ENCODE measurements at places on chromosomes 2 and 18. TPM values are rescaled to one million over a fixed set of nuclear protein-coding genes. Genes with fewer than 3 reads are reported as not detected.

GRCh38 chr2:176317199-176317598 lies 48.0 kb downstream of the MTX2 start:
- no peak overlapping the region for H3K27ac ChIP-seq
- no peak for DNase-seq
- no peak overlapping the region for H3K4me3 ChIP-seq
- no peaks in the 10 kb centered on the region for H3K4me1 ChIP-seq
- H3K36me3 ChIP-seq: peaks cover 8% of the 10 kb centered on the region

DNA sequence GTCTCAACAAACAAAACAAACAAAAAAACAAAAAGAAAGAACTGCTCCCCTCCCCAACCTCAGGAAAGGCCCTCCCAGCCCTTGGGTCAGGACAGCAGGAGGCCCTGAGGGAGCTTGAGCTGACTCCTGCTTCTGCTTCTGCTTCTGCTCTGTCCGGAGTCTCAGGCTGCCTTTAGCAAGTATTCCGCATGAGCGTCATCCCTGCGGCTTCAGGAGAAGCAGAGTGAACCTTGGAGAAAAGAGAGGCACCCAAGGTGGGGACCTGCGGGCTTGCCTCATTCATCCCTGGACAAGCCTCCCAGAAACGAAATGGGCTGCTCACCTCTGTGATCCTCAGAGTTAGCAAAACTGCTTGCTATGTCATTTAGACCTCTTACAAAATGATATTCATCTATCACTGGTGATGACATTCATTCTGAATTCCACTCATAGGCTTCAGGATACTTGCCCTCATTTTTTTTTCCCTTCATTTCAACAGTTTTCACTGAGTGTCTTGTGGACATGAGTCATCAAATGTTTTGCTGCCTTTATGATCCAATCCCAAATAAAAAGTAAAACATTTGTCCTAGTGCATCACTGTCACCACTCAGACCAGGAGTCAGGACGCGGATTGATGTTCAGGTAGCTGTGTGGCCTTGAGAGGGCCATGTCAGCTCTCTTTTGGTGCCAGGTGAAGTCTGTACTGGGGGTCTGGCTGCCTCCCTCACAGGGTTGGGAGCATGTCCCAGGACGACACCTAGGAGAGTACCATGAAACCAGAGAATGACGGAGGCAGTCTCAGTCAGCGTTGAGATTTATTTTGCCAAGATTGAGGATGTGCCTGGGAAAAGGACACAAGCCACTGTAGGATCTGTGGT lies 51.7 kb downstream of the IMPA2 start:
- no peak overlapping the region for H3K27ac ChIP-seq
- H3K4me1 ChIP-seq: no peaks in the 10 kb centered on the region
- peaks cover 3% of the 10 kb centered on the region for H3K36me3 ChIP-seq
- H3K4me3 ChIP-seq: no peak overlapping the region
- DNase-seq: no peak

- no peaks in the 10 kb centered on the region for H3K27me3 ChIP-seq
- DNase-seq: no peak
- no peak overlapping the region for H3K27ac ChIP-seq
- no peaks in the 10 kb centered on the region for H3K4me1 ChIP-seq
Measured at GRCh38 chr2:41040782-41041520, 589.1 kb upstream of the SLC8A1 start.

- peaks cover 4% of the 10 kb centered on the region for H3K36me3 ChIP-seq
- peaks cover 72% of the 10 kb centered on the region for H3K4me1 ChIP-seq
- H3K27ac ChIP-seq: peak overlapping the region; percentile 100
Measured at GRCh38 chr2:96164459-96165184, 19.4 kb upstream of the DUSP2 start.

RIF1 gene
- 59.2 TPM for total RNA-seq

DNA sequence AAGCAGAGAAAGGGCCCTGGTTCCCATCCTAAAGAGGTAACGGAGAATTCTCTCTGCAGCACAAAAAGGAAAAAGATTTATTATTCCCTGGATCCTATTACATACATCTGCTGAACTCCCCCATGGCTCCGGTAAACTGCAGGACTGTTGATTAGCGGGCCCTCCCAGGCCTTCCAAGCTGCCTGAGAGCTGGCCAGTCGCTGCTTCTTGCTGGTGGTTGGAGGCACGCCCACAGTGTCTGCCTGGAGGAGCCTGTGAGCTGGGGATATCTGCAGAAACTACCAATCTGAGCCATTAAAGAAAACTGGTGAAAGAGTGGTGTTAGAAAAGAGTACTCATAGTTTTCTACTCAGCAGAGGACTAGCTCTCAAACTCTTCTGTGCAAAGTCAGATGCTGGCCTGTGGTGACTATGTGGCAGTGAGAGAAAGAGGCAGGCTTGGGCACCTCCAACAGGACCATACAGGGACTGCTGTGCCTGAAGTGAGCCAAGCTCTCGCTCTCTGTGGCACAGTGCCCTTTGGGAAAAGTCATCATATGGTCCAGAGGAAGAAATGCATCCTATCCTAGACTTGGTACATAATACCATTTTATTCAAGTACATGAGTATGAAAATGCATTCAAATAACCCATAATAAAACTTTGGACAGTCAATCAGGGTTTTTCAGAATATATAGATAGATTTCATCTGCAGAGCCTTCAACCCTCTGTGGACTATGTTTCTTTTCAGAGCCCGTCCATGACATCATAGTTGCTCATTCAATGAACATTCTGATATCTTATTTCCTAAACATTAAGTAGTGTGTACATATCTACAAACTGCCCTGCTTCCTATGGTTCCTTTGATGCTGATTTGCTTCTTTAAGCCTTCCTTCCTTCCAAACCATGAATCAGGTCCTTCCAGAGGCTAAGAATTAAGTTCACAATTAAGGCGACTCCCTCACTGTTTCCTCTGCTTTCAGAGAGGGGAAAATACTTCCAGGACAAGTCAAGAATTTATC lies 242.0 kb upstream of the LYPD1 start:
- H3K36me3 ChIP-seq: no peaks in the 10 kb centered on the region
- H3K27ac ChIP-seq: no peak overlapping the region
- no peak overlapping the region for H3K4me3 ChIP-seq
- no peaks in the 10 kb centered on the region for H3K27me3 ChIP-seq
- H3K4me1 ChIP-seq: no peaks in the 10 kb centered on the region
- DNase-seq: no peak

- no peak for DNase-seq
- H3K27me3 ChIP-seq: peaks cover 8% of the 10 kb centered on the region
- H3K27ac ChIP-seq: no peak overlapping the region
- no peak overlapping the region for H3K4me3 ChIP-seq
- no peaks in the 10 kb centered on the region for H3K4me1 ChIP-seq
Measured at GRCh38 chr2:217954051-217954450, 48.7 kb downstream of the TNS1 start.

DNA sequence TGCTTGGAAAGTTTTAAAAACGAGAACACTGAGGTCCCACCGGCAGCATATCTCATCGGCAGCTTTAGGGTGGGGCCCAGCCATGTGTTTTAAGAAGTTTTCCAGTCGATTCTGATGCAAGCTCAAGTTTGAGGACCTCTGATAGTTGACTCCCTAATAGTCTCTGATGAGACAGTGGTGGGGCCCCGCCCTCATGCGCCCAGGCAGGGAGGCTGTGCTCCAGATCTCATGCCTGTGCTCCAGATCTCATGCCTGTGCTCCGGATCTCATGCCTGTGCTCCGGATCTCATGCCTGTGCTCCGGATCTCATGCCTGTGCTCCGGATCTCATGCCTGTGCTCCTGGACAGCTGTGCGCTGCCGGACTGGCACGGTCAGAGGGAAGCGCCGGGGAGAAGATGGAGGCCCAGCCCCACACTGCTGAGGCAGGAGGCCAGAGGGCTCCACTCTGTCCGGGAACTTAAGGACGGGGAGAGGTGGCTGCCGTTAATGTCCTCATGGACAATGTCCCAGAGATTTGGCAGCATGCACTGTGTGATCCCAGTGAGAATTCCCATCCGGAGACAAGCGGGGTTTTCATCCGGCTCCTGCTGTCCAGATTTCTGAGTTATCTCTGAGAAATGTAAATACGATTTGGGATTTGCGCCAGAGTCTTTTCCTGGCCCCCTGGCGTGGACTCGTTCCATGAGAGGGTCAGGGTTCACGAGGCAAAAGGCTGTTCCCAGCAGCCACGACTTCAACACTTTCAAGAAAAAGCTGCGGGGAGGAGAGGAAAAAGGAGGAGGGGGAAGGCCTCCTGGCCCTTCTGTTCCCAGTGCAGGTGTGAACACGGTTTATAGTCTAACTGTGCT lies 9.4 kb upstream of the COLEC11 start:
- H3K4me3 ChIP-seq: no peak overlapping the region
- no peak overlapping the region for H3K27ac ChIP-seq
- peaks cover 18% of the 10 kb centered on the region for H3K36me3 ChIP-seq
- no peak for DNase-seq
- no peaks in the 10 kb centered on the region for H3K27me3 ChIP-seq

FTCDNL1 gene
- total RNA-seq: 2.9 TPM

- H3K4me1 ChIP-seq: no peaks in the 10 kb centered on the region
- H3K4me3 ChIP-seq: no peak overlapping the region
- H3K27me3 ChIP-seq: no peaks in the 10 kb centered on the region
- no peaks in the 10 kb centered on the region for H3K36me3 ChIP-seq
- H3K27ac ChIP-seq: no peak overlapping the region
- DNase-seq: no peak
Measured at GRCh38 chr18:46387441-46388131, 269.4 kb downstream of the LOXHD1 start.

GRCh38 chr18:13222856-13223281 lies 4.3 kb downstream of the LDLRAD4 start:
- no peaks in the 10 kb centered on the region for H3K36me3 ChIP-seq
- H3K27ac ChIP-seq: no peak overlapping the region
- H3K4me3 ChIP-seq: no peak overlapping the region
- peaks cover 18% of the 10 kb centered on the region for H3K27me3 ChIP-seq

- peak overlapping the region; percentile 98 for H3K27ac ChIP-seq
- DNase-seq: peak; percentile 92
- peaks cover 2% of the 10 kb centered on the region for H3K36me3 ChIP-seq
- H3K27me3 ChIP-seq: no peaks in the 10 kb centered on the region
Measured at GRCh38 chr2:218286570-218287459, 5.5 kb downstream of the TMBIM1 start.

GRCh38 chr2:51120754-51121280 lies 88.9 kb upstream of the NRXN1 start:
- H3K36me3 ChIP-seq: no peaks in the 10 kb centered on the region
- DNase-seq: no peak
- H3K4me3 ChIP-seq: no peak overlapping the region
- no peaks in the 10 kb centered on the region for H3K4me1 ChIP-seq
- H3K27ac ChIP-seq: no peak overlapping the region
- no peaks in the 10 kb centered on the region for H3K27me3 ChIP-seq

SLC9A4 gene
- total RNA-seq: not detected

GRCh38 chr18:68956650-68957049 lies 158.8 kb downstream of the CCDC102B start:
- no peak for DNase-seq
- no peaks in the 10 kb centered on the region for H3K4me1 ChIP-seq
- H3K36me3 ChIP-seq: no peaks in the 10 kb centered on the region
- H3K27me3 ChIP-seq: peaks cover 1% of the 10 kb centered on the region
- H3K4me3 ChIP-seq: no peak overlapping the region

KIAA2012 gene
- total RNA-seq: not detected

- no peak overlapping the region for H3K27ac ChIP-seq
- no peaks in the 10 kb centered on the region for H3K36me3 ChIP-seq
- peak overlapping the region; percentile 78 for H3K4me3 ChIP-seq
- H3K27me3 ChIP-seq: peaks cover 20% of the 10 kb centered on the region
- peak; percentile 81 for DNase-seq
Measured at GRCh38 chr2:177148477-177149154, 64.0 kb upstream of the HNRNPA3 start.

DNA sequence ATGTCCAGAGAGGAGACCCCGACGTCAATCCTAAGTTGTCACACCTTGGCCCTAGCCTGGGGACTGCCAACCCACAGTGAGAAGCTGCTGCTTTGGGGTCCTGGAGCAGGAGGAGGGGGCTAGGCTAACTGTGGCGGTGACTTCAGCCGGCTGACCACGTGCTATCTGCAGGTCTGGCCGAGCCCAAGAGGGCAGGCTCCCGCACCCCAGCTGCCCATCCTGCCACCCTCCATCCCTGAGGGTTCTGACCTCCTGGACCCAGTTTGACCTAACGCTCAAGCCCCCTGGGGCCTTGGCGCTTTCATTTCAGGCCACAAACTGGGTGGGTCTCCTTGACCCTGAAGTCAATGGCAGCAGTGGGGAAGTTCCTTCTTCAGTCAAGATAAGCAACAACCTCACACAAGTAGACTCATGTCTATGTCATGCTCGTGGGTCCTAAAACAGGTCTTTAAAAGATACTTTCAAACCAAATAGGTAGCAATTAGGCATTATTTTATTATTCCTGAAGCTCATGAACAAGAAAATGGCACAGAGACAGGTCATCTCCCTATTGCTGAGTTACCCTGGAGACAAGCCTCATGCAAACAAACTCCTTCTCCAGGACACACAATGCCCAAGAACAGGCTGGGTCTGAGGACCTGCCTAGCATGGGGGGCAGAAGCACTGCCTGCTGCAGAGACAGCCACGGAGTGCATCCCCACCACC lies 2.3 kb downstream of the HES6 start:
- no peak overlapping the region for H3K27ac ChIP-seq
- no peak for DNase-seq
- H3K4me1 ChIP-seq: peaks cover 7% of the 10 kb centered on the region
- H3K4me3 ChIP-seq: no peak overlapping the region
- no peaks in the 10 kb centered on the region for H3K36me3 ChIP-seq

DNA sequence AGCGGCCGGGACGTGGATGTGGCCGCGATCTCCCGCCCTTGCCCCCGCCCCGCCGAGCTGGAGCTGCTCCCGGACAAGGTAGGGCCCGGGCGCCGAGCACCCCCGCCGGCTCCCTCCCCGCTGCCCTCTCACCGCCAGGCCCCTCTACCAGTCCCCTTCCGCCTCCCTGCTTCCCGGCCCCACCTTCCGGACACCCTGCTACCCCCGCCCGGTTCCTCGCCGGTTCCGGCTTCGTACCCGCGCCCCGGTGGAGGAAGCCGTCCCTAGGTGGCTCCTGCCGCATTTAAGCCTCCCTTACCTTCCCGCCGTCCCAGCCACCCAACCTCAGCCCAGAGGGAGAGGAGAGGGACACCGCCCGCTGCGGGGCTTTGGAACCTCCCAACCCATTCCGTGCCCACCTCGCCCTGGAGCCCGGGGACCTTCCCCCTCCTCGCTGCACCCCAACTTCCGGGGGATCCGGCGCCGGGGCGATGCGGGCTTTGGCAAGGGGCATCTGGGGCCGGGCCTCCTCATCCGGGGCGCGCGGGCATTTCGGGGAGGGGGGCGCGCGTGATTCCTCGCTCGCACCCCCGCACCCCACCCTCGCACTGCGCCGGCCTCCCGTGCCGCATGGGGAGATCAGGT lies 475 bp downstream of the B3GNT2 start:
- H3K4me1 ChIP-seq: peaks cover 36% of the 10 kb centered on the region
- H3K27ac ChIP-seq: peak overlapping the region; percentile 96
- no peaks in the 10 kb centered on the region for H3K27me3 ChIP-seq

SPR gene
- 8.5 TPM for total RNA-seq

All from activated CD4-positive, alpha-beta memory T cell treated with anti-CD3 and anti-CD28 coated beads for 36 hours (primary cell).